ENCODE measurements at places on chromosomes 16 and 17.
A peak's percentile ranks its signal among the peaks of the same experiment; 100 is the strongest.

DNA sequence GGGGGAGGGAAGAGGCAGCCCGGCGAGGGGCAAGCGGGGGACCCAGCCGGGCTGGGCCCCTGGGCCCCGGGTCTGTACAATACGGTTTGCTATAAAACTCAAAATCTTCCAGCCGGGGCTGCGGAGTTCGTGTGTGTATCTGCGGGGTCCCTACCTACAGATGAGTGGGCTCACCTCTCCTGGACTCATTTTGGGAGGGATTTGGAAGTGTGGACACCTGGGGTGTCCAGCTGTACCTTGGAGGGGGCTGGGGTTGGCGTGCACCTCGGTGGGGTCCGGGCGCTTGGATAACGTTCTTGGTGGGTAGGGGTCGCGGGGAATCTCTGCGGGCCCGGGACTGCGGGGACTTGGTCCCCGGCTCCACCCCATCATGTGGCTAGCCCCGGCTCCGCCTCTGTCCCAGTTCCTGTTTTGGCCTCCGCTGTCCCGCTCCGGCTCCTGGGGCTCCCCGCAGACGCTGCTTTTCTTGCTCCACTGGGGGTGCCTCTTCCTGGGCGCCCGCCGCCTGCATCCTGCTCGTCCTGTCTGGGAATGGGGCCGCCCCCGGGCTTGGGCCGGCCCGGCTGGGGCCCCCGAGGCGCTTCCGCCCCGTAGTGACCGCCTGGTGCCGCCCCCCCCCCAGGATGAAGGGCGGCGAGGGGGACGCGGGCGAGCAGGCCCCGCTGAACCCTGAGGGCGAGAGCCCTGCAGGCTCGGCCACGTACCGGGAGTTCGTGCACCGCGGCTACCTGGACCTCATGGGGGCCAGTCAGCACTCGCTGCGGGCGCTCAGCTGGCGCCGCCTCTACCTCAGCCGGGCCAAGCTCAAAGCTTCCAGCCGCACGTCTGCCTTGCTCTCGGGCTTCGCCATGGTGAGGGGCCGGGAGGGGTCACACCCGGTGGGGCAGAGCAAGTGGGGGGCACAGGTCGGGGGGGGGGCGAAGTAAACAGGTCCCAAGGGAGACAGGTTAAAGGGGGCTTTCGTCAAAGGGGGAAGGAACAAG is at the start of gene ORAI3:
Gene ORAI3, plus strand, starts transcription at position 402 of the 983 bp plus-strand sequence. Its CDS starts 222 bp downstream, at position 624.
- DNase-seq = peak; percentile 78

GRCh38 chr16:89705006-89705405 is 3.5 kb upstream of the SPATA2L start:
- DNase-seq = no peak

DNA sequence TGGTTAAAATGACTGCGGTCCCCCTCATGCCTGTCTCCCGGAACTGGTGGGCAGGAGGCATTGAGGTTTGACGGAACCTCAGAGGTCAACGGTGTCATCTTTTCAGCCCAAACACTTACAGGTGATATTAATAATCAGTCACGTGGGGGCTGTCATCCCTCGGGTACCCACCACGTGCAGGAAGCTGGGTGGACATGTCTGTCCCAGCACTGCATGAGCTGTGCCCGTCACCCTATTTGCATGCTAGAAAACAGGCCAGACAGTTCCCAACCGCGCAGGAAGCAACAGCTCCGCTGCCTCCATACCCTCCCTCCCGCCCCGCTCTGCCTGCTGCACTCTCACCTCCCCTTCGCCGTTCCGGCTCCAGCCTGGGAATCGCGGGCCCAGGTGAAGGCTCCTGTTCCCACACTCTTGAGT is 1.4 kb downstream of the SYNGR3 start:
- DNase-seq = no peak

GRCh38 chr16:50160495-50161164 is 7.5 kb downstream of the TENT4B start:
- no peak for DNase-seq
